B cell (primary cell): ENCODE measurements at places on chromosomes 1 and 21.

GRCh38 chr21:42843056-42843455 lies 36.3 kb downstream of the WDR4 start:
- no peak for DNase-seq

DNA sequence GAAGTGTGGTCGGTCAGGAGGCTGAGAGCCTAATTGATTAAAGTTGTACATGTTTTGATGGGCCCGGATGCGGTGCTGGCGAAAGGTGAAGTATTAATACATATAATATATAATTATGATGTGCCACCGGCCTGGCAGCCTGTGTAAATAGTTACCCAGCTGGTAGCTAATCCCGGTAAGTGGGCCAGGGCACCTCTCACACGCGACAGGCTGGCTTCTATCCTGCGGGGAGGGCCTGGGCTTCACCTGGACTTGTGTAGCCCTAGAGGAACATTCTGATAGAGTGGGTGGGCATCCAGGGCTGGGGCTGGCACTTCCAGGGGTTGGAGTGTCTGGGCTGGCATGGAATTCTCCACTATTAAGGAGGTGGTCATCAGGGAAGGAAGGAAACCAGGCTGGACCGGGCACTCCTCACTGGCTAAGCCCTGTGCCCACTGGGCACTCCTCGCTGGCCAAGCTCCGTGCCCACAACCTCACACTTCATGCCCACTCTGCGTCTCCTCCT lies 48.3 kb downstream of the IGSF21 start:
- no peak for DNase-seq

DNA sequence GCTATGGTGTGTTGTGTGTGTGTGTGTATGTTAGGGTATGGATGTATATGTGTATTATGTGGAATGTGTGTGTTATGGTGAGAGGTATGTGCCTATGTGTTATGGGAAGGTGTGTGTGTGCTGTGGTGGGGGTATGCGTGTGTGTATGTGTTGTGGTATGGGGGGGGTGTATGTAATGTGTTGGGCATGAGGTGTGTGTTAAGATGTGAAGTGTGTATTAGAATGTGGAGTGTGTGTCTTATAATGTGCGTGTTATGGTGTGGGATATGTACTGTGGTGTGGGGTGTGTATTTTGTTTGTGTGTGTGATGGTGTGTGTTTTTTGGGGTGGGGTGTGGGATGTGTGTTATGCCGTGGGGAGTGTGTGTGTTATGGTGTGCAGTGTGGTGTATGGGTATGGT lies 242.5 kb downstream of the RHOU start:
- no peak for DNase-seq

GRCh38 chr1:186409091-186409490 lies 33.5 kb downstream of the ODR4 start:
- no peak for DNase-seq

DNA sequence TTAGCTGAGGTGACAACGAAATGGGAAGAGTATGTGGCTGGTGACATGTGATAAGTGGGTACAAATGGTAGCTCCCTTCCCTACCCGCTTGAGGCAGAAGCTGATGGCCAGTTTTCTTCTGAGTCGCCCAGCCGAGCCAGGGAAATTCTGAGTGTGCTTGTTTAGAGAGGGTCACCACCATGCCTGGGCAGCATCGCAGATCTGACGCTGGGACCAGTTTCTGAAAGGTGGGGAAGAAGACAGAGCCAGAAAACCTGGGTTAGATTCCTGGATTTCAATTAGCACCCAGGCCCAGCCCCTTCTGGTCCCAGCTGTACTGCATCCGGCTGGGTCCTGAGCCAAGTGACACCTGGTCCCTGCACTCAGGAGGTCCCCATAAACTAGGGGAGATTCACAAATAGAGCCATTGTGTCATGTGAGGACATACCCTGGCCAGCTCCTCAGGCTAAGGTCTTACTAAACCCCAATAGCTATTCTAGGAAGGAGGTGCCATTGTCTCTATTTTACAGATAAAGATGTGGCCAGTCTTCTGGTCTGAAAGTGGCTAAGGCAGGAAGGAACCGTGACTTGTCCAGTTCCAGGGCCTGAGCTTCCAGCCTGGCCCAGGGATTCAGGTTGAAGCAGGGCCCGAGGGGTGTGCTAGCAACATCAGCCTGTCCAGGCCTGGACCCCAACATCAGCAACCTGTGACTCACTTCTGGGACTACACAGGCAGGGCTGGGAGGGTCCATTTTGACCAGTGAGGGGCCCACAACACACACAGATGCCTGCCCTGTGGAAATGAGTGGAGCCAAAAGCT lies 1.7 kb upstream of the TMEM61 start:
- no peak for DNase-seq

GRCh38 chr1:32404946-32405345 lies 10.7 kb upstream of the BSDC1 start:
- DNase-seq = no peak

DNA sequence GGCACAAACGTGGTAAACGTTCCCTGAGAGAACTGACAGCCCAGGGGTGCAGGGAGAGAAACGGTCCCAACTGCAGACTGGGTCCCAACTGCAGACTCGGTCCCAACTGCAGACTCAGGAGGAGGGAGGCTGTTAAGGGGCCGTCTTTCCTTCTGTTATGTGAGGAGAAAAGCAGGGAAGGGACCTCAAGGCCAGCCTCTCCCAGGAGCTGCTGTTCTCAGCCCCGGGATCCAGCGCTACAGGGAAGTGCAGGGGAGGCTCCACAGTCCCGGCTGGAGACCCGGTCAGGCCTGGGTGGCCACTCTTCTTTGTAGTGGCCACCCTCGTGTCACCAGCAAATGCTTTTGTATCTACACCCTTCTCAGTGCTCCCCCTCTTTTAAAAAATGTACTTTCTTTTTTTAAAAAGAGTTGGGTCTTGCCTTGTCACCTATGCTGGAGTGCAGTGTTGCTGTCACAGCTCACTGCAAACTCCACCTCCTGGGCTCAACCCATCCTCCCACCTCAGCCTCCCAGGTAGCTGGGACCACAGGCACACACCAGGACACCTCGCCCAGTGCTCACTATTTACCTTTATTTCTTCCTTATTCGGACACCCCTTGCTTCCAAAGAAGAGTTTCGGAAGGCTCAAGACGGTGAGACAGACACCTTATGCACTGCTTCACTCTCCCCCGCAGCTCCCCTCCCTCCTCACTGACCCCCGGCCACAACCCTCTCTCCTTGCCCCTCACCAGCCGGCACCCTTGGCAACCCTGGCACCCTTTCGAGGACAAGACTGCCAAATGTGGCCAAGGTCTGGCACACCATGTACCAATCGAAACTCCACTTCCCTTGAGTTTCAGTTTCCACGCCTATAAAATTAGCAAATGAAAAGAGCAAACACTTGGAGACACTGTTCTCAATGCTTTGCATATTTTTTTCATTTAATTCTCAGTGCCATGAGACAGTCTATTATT lies 21.8 kb downstream of the CAPN2 start:
- no peak for DNase-seq
